Activated CD4-positive, alpha-beta T cell treated with anti-CD3 and anti-CD28 coated beads, Interleukin-2, amount 10 ng/mL, durations not matched to agents 24 days and 14 days (primary cell): ENCODE measurements at places on chromosomes 12 and 14.

DNA sequence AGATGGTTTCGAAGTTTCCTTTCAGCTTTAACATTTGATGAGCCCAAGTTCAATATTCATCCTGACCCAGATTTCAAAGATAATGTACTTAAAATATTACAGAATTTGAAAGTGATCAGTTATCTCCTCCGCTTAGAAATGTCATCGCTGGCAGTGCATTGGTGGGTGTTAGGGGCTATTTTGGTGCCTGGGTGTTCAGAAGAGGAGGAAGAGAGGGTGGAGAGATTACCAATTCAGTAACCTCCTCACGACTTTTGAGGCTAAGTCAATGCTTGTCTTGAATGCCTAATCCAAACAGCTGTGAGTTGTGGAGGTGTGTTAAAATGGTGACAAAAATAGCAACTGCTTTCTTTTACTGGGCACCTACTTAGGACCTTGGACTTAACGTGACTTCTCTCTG lies 13.8 kb upstream of the DGLUCY start:
- H3K4me1 ChIP-seq, result peaks cover 11% of the 10 kb centered on the region
- H3K4me3 ChIP-seq, result no peak overlapping the region
- peaks cover 13% of the 10 kb centered on the region for H3K27me3 ChIP-seq
- peak overlapping the region; percentile 51 for H3K27ac ChIP-seq

DNA sequence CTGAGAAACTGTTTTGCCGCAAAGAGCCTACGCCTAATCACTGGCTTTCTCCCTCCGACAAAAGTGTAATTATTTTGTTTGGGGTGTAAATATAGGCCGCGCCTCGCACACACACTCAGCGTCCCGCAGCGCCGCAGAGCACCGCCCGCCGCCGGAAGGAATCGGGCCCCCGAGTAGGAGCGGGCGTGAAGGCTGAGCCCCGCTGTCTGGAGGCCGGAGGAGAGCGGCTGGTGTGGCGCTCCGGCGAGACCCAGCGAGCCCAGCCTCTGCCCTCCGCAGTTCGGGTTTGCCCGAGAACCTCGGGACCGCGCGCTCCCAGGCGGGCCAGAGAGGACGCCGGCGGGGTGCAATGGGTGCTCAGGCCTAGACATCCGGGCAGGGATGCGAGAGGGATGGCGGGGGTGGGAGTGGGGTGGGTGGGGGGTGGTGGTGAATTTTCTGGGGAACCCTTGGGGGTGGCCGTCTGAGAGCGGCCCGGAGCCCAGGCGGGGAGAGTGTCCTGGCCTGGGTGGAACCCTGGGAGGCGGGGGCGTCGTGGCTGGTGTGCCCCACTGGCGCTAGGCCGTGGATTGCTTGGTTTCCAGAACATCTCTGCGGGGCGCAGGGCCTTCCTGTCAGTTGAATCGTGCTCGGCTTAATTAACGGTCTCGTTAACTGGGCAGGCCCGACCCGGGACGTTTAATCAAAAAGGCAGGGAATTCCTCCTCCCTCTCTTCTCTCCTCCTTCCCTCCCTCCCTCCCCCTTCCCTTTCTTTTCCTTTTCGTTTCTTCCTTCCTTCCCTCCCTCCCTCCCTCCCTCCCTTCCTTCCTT lies 4.7 kb upstream of the LHX5 start:
- H3K27ac ChIP-seq, result no peak overlapping the region
- H3K36me3 ChIP-seq, result peaks cover 5% of the 10 kb centered on the region
- no peak overlapping the region for H3K4me3 ChIP-seq
- H3K4me1 ChIP-seq, result peaks cover 12% of the 10 kb centered on the region
- peaks cover 83% of the 10 kb centered on the region for H3K27me3 ChIP-seq
- no peak for DNase-seq

DNA sequence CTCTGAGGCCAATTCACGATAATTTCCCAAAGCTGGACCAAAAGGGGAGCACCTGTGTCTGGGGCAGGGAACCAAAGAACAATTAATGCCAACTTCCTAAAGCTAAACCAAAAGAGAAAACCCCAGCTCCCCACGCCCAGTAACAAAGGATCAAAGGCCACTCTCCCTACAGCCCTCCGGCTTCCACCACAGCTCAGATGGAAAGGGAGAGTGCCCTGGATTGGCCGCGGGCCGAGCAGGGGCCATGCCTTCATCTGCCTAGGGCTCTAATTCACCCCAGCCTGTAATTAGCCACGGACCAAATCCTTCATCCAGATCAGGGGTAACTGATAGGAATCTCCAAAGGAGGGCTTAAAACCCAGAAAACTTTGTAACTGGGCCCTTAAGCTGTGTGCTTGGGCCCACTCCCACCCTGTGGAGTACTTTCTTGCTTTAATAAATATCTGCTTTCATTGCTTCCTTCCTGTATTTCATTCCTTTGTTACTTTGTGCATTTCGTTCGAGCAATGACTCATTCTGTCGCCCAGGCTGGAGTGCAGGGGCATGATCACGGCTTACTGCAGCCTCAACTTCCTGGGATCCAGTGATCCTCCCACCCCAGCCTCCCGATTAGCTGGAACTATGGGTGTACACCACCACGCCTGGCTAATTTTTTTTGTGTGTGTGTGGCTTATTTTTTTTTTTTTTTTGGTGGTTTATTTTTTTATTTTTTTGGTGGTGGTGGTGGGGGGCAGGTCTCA lies 65.5 kb upstream of the PPP4R3A start:
- no peak overlapping the region for H3K27ac ChIP-seq
- no peaks in the 10 kb centered on the region for H3K36me3 ChIP-seq
- peaks cover 28% of the 10 kb centered on the region for H3K27me3 ChIP-seq

- H3K27me3 ChIP-seq, result no peaks in the 10 kb centered on the region
- peaks cover 10% of the 10 kb centered on the region for H3K4me1 ChIP-seq
- H3K27ac ChIP-seq, result no peak overlapping the region
- H3K4me3 ChIP-seq, result no peak overlapping the region
- peaks cover 39% of the 10 kb centered on the region for H3K36me3 ChIP-seq
Measured at GRCh38 chr14:103501921-103502669, 20.5 kb downstream of the CKB start.

DNA sequence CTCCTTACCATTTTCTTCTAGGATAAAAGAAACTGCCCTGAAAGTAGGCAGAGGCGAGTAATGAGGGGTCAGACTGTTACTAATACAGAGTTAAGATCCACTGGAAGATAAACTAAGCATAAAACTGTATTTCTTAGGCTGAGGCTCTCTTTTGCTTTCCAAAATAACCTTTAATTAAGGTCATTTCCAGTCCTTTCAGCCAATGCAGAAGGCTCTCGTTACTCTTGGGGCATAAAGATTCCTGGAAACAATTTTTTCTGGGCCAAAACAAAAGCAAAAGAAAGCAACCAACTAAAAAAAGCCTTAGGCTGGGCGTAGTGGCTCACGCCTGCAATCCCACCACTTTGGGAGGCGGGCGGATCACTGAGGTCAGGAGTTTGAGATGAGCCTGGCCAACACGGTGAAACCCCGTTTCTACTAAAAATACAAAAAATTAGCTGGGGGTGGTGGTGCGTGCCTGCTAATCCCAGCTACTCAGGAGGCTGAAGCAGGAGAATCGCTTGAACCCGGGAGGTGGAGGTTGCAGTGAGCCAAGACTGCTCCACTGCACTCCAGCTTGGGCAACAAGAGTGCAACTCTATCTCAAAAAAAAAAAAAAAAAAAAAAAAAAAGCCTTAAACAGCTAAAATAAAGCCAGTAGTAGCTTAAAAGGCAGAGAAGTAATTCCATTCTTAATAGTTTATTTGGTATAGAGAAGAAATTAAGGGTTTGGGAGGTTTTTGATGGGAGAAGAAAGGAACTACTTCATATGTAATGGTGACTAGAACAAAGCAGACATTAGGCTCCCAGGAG lies 68.9 kb upstream of the STAC3 start:
- H3K27me3 ChIP-seq, result no peaks in the 10 kb centered on the region
- H3K4me1 ChIP-seq, result peaks cover 2% of the 10 kb centered on the region
- H3K36me3 ChIP-seq, result peaks cover 2% of the 10 kb centered on the region
- no peak overlapping the region for H3K27ac ChIP-seq
- no peak overlapping the region for H3K4me3 ChIP-seq
- no peak for DNase-seq

GRCh38 chr12:10557766-10558165 lies 52.1 kb downstream of the EIF2S3B start:
- H3K27me3 ChIP-seq, result peaks cover 18% of the 10 kb centered on the region
- no peak overlapping the region for H3K4me3 ChIP-seq
- no peak overlapping the region for H3K27ac ChIP-seq
- no peak for DNase-seq
- H3K4me1 ChIP-seq, result no peaks in the 10 kb centered on the region

- H3K27me3 ChIP-seq, result no peaks in the 10 kb centered on the region
- H3K36me3 ChIP-seq, result no peaks in the 10 kb centered on the region
- H3K4me1 ChIP-seq, result no peaks in the 10 kb centered on the region
Measured at GRCh38 chr14:84882830-84883229, 647.1 kb upstream of the FLRT2 start.

GRCh38 chr14:56494167-56494566 lies 85.4 kb upstream of the TMEM260 start:
- DNase-seq, result no peak
- H3K4me1 ChIP-seq, result peaks cover 6% of the 10 kb centered on the region
- no peak overlapping the region for H3K4me3 ChIP-seq
- H3K27ac ChIP-seq, result no peak overlapping the region
- no peaks in the 10 kb centered on the region for H3K36me3 ChIP-seq

GRCh38 chr12:74644681-74645080 lies 107.0 kb downstream of the ATXN7L3B start:
- no peaks in the 10 kb centered on the region for H3K4me1 ChIP-seq
- H3K36me3 ChIP-seq, result no peaks in the 10 kb centered on the region
- H3K4me3 ChIP-seq, result no peak overlapping the region
- no peaks in the 10 kb centered on the region for H3K27me3 ChIP-seq
- H3K27ac ChIP-seq, result no peak overlapping the region

- H3K4me3 ChIP-seq, result no peak overlapping the region
- no peaks in the 10 kb centered on the region for H3K36me3 ChIP-seq
Measured at GRCh38 chr12:2011643-2012607, 7.7 kb upstream of the DCP1B start.

DNA sequence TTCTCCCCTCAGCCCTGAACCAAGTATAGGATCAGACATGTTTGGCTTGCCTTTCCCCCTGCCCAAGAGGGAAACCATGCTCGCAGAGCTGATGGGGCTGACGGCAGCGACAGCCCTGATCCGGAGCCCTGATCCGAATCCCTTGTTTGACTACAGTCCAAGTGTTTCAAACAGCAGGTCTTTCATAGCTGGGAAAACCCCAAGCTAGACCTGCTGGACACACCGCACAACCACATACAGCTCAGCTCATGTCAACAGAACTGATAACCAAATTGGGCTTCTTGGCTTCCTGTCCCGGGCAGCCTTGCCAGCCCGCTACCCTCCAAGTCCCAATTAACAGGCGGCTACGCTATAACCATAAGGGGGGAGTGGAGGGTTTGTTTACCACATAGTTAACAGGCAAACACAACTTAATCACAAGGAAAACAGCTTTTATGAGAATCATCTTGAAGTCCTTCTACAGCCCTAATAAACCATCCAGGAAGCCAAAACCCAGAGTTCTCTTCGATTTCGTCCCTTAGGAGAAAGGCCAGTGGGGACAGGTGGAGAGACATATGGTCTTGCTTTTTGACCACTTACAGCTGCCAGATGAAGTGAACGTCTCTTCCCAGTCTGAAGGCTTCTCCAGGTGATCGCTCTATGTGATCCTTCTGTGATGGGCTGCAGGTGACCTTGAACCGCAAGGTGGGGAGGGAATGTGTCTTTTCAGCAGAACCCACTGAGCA lies 64.5 kb upstream of the MANSC4 start:
- H3K27me3 ChIP-seq, result peaks cover 12% of the 10 kb centered on the region
- no peak for DNase-seq
- H3K4me1 ChIP-seq, result no peaks in the 10 kb centered on the region

GRCh38 chr14:51028851-51029754 lies 65.8 kb downstream of the TRIM9 start:
- H3K36me3 ChIP-seq, result no peaks in the 10 kb centered on the region
- H3K4me3 ChIP-seq, result no peak overlapping the region
- H3K27ac ChIP-seq, result no peak overlapping the region
- peaks cover 2% of the 10 kb centered on the region for H3K27me3 ChIP-seq
- no peak for DNase-seq
- H3K4me1 ChIP-seq, result no peaks in the 10 kb centered on the region

- DNase-seq, result no peak
- H3K27me3 ChIP-seq, result no peaks in the 10 kb centered on the region
- no peak overlapping the region for H3K27ac ChIP-seq
- H3K4me1 ChIP-seq, result no peaks in the 10 kb centered on the region
- H3K36me3 ChIP-seq, result no peaks in the 10 kb centered on the region
Measured at GRCh38 chr14:26522967-26523366, 74.9 kb downstream of the NOVA1 start.

GRCh38 chr12:6869049-6870021 lies 2.0 kb downstream of the TPI1 start:
- peaks cover 68% of the 10 kb centered on the region for H3K36me3 ChIP-seq
- peak overlapping the region; percentile 93 for H3K27ac ChIP-seq
- peak; percentile 96 for DNase-seq
- H3K27me3 ChIP-seq, result no peaks in the 10 kb centered on the region
- H3K4me3 ChIP-seq, result peak overlapping the region; percentile 89
